MM.1S (cell line): ENCODE measurements at places on chromosomes 6 and 20.
A peak's percentile ranks its signal among the peaks of the same experiment; 100 is the strongest.

GRCh38 chr6:142444376-142444775, 142.6 kb downstream of the ADGRG6 start:
- DNase-seq: no peak

- no peak for DNase-seq
Measured at GRCh38 chr6:31750411-31751022, 10.7 kb downstream of the MSH5 start.

DNA sequence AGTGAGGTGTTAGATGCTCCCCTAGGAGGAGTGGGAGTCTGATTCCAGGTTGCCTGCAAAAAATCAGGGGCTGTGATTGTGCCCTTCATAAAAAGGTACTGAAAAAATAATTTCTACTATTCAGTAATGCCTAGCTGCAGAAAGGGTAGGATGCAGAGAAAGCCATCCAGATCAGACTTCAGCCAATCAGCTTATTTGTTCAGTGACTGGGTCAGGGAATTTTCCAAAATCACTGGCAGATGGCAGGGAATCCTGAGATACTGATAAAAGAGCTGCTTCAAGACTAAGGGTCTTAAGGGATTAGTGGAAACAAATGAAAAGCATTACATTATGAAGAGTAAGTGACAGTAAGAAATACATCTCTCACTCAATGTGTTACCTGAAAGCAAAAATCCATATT, 42.8 kb upstream of the MTRF1L start:
- no peak for DNase-seq

DNA sequence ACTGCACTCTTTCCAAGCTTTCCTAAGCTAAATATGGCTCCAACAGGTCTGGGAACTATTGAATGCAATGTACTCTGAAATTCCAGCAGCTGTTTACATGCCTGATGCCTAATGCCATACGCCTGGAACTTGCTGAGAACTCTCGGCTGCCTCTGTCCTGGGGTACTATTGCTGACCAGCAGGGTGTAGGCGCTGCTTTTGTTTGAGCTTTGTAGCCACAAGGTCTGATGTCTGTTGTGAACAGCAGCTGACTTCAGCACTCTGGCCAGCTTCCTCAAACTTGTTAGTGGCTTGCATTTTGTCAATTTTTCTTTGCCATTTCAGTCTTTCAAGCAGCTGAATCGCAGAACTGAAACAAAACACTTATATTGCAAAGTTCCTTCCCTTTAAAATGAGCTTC, 26.7 kb downstream of the SAYSD1 start:
- peak; percentile 50 for DNase-seq

GRCh38 chr20:48822879-48823385, 4.9 kb downstream of the PREX1 start:
- DNase-seq: no peak

GRCh38 chr20:35306931-35307517, 14.8 kb upstream of the FAM83C start:
- peak; percentile 18 for DNase-seq

DNA sequence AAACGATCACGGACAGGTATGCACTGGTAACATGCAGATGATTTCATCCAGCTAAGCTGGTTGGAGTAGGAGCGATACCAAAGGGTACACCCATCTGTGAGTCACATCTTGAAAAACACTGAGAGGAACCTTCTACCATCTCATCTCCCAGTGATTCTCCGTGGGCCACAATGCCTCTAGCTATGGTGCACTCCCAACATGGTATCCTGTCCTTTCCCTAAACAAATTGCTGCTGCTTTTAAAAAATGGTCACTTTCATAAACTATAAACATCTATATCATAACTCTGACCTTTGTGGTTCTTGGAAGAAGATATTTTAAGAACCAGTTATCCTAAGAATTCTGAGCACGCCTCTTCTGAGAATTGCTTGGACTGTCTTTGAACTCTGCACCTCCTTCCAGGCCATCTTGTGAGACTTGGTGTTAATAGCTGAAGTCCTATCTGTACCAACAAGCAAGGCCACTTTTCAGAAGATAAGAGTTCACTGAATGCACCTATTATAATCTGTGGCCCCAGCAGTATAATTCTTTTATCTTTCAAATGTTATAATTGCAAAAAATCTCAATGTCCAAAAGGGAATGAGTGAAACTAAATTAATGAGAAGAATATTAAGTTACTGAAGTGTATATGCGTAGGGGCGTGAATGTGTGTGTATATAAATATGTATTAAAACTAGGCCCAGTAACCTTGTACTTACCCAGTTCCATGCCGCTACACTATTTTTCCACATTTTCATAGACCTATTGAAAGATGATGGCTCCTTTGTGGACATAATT, 70.5 kb upstream of the TPD52L1 start:
- DNase-seq: no peak

- DNase-seq: no peak
Measured at GRCh38 chr6:146345598-146345997, 198.0 kb upstream of the RAB32 start.

- no peak for DNase-seq
Measured at GRCh38 chr6:118697554-118697953, 46.2 kb upstream of the CEP85L start.

- DNase-seq: no peak
Measured at GRCh38 chr6:166289207-166290060, 18.8 kb downstream of the PRR18 start.

- DNase-seq: no peak
Measured at GRCh38 chr6:133259561-133259960, 18.4 kb downstream of the EYA4 start.

DNA sequence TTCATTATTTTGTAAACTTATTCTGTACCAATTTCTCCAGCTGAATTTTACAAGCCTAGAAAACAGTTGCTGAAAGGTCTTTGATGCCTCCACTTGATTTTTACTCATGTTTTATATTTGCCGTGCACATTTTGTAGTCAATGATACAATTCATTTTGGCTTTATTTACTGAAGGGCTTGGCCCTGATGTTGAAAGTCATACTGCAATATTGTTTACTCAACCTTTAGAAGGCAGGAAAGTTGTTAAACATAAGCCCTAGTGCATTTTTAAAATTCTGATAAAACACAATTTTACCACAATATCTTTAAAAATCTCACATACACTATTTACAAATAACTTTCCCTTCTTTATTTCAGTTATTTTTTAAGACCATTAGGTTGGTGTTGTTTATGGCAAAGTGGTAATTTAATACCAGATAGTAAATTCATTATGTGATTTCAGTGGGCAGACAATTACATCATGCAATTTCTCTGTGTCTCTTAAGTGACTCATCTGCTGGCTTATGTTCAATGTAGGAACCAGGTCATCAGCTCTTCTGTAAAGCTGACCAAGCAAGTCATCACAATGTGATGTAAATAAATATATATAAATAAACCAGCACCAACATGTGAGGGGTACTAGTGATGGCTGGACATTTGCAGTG, 121.1 kb upstream of the SLC35B3 start:
- DNase-seq: no peak

GRCh38 chr20:44585057-44585963, 2.9 kb downstream of the PKIG start:
- DNase-seq: no peak

GRCh38 chr20:14956538-14956937, 619.1 kb upstream of the FLRT3 start:
- DNase-seq: no peak

GRCh38 chr6:82251942-82252341, 4.4 kb upstream of the IBTK start:
- DNase-seq: peak; percentile 42

DNA sequence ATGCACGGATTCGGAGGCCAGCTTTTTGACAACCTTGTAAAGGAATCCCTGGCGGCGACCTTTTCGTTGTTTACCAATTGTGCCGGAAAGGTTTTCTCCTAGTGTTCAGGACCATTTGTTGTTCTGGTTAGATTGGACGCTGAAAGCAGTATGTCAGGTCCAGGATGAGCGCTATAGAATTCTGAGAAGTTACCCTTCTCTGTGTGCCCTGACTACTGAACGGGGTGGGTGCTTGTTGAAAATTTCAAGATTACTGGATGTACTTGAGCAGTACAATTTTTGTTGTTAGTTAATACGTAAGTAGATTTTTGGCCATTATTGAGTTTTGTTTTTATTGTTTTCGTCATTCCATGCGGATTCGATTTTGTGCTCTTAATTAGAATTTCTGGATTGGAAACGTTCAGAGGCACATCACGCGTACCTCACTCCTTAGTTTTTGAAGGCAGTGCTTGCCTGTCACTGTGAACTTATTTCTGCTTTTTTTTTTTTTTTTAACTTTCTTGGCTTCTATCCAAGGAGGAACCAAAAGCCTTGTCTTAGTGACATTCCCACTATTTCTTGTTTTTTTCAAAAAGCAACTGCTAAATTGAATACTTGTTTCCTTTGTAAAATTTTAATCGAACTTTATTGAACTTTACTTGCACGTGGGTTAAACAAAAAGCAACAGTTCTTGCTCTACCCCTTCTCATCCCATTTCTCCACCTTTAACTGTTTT, 898 bp downstream of the XRN2 start:
- no peak for DNase-seq

DNA sequence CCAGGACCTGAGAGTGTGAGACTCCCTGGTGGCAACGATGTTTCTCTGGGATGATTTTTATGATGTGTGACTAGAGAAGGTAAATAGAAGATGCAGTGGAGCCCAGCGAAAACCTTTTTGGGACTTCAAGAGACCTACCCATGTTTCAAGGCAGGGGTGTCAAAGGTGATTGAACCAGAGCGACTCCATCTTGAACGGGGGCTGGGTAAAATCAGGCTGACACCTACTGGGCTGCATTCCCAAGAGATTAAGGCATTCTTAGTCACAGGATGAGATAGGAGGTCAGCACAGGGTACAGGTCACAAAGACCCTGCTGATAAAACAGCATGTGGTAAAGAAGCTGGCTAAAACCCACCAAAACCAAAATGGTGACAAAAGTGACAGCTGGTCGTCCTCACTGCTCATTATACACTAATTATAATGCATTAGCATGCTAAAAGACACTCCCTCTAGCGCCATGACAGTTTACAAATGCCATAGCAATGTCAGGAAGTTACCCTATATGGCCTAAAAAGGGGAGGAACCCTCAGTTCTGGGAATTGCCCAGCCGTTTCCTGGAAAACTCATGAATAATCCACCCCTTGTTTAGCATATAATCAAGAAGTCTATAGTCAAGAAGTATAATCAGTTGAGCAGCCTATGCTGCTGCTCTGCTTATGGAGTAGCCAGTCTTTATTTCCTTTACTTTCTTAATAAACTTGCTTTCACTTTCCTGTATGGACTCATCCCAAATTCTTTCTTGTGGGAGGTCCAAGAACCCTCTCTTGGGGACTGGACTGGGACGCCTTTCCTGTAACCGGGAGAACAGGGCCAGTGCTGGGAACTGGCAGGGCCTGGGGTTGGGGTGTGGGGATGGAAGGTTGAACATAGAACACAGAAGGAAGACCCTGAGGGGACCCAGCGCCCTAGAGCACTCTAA, 526.4 kb downstream of the QKI start:
- DNase-seq: no peak

- DNase-seq: no peak
Measured at GRCh38 chr6:78749326-78749725, 118.0 kb upstream of the IRAK1BP1 start.

DNA sequence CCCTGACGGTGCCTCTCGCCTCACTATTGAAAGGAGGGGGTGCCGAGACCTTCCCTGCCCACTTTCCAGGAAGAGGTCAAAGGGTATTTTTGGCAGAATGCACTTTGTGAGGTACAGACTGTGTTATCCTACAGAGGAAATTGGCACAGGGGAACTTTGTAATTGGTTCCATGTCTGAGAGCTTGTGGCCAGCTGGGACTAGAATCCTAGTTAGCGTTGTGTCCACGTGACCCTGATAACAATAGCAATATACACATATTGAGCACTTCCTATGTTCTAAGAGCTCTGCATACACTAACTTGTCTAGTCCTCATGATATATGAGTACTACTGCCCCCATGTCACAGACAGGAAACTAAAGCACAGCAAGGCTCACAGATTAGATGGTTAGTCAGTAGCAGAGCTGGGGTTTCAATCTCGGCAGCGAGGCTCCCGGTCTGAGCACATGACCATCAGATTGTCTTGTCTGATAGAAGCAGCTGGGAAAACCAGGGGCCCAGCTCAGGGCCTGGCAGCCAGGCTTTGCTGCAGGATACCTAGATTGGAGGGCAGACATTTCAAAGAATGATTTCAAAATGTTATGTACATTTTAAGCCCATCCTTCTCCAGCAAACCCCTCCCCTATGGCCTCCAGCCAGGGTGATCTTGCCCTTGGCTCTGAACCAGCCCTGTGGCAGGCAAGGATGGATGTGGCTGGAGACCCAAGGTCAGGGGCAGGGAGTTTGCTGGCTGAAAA, 1.4 kb downstream of the MAPK13 start:
- DNase-seq: peak; percentile 86

GRCh38 chr6:40915165-40915564, 123.9 kb downstream of the UNC5CL start:
- no peak for DNase-seq

DNA sequence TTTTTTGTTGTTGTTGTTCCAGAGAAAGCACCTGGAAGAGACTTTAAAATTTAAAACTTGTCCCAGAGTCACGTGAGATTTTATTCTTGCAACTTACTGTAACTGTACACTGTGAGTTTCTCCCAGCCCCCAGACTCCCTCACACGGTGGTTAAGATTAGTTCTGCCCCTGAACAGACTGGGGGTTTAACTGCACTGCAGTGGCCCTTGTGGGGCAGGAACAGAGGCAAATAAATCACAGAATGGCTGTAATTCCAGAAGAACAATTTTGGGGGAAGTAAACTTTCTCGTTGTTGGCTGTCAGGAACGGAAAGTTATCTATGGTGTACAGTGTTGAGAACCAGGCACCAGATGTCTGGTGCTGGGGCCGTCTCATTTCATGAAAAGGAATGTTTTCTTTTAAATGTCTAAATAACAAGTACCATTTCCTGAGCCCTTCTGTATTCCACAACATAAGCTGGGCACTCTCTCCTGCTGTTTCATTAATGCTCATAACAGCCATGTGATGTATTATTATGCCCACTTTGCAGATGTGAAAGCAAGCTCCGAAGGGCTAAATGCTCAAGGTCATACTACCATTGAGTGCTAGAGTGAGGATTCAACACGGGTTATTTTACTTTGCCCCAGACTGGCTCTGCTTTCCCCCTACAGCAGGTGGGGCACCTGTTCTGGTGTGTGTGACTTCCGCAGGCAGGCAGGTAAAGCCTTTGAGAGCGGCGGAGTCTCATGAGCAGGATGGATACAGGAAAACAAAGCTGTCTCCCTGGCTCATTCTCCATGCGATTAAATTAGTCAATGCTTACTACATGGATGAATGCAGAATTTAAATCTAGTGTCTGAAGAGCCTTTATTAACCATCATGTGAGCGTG, 30.5 kb downstream of the CNKSR3 start:
- no peak for DNase-seq

DNA sequence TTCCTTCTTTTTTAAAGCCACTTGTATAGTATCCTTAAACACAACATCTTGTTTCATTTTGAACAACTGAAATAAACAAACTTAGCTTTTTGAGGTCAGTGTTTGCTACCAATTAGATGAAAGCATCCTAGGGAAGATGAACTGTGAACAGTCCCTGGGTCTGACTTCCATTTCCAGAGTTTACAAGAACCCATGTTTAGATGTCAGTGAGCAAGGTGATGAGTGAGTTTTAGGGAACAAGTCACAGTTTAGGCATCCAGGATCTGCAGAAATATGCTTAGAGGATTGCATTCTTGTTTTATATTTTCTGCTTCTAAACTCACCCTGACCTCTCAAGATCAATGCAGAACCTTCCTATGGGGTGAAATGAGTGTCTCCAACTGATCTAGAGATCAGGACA, 3.0 kb downstream of the ZC2HC1B start:
- no peak for DNase-seq
